ENCODE measurements at places on chromosomes 5 and 9. TPM values are rescaled to one million over a fixed set of nuclear protein-coding genes. Genes with fewer than 3 reads are reported as not detected.

Gene CD74
- 0.22 TPM for total RNA-seq

DNA sequence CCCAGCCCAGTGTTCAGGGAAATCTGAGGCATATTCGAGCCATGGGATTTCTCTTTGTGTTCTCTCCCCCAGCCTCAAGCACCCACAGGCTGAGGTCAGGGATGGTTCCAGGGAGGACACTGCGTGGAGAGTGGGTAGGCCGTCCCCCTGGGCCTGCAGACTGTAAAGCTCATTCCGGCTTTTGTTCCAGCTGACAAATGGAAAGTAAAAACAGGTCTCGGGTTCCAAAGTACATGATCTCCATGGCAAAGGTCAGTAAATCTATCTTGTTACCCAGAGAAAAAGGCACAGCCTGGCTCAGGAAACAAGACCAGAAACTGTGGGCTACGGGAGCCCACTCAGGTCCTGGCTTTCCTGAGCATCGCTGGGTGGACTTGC, 116.2 kb downstream of the ROR2 start:
- no peak for DNase-seq

- DNase-seq, result no peak
These were observed 245.1 kb downstream of the DOCK8 start for GRCh38 chr9:459491-460444.

- DNase-seq, result no peak
These were observed 12.3 kb downstream of the FCN2 start for GRCh38 chr9:134892820-134893420.

Gene TUSC1
- total RNA-seq, result 15.1 TPM

Gene BAAT
- 0.07 TPM for total RNA-seq

Gene DRD1
- total RNA-seq, result not detected

GRCh38 chr9:5265939-5266338, 34.7 kb downstream of the INSL4 start:
- no peak for DNase-seq
